Stimulated activated CD8-positive, alpha-beta memory T cell treated with anti-CD3 and anti-CD28 coated beads, Interleukin-15, amount 100 ng/mL, for 4 hours (primary cell): ENCODE measurements at places on chromosomes 4 and X.

GRCh38 chr4:143405075-143405730, 68.5 kb downstream of the GAB1 start:
- no peak for DNase-seq

- no peak for DNase-seq
Measured at GRCh38 chr4:141802333-141802732, 165.9 kb downstream of the IL15 start.

DNA sequence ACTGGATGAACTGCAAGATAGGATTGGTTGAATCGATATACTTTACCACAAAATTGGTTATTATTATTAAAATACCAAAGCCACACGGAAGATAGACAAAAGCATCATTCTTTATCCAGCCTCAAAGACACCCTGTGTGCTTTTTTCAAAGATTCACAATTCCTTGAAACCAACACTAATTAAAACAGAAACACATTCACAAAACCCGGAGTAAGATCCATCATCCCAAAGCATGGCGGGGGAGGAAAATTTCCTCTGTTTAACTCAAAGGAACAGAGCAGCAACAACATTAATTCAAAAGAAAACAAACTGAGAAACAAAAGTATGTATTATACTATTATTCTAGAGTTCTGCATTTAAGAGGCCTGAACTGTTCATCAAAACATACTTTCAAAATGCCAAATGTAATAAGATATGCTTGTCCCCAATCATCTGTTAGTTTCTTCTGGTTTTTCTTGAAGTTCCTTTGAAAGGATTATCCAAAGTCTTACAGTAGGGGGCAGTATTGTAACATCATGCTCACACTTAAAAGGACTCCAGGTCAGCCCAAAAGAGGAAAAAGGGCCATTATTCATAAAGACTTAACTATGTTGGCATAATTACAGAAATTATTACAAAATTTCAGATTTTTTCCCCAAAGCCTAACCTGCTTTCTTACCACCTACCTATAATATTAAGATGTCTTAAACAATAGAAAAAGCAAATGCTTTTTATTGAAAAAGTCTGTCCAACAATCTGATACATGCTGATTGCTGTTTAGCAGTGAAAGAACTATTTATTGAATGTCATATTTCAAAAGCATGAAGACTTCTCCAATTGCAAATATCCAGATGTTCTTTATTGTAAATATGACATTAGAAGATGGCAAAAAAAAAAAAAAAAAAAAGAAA, 168.7 kb downstream of the SCFD2 start:
- no peak for DNase-seq

DNA sequence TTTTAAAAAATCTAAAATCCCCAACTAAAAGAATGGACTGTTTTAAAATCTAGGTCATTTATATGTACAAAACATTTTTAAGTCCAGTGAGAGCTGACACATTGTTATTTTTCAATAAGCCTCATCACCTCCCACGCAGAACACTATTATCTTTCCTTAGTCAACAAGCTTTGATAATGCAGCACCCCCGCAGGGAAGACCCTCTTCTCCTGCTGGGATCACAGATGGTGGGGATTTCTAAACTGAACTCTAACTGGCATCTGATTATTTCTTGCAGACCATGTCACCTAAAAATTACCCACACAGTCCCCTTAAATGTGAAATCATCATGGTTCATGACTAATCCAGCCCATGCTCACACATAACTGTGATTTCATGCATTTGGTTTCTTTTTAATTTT, 11.6 kb downstream of the SYTL4 start:
- DNase-seq = no peak

GRCh38 chr4:100170986-100171385, 19.3 kb downstream of the DDIT4L start:
- no peak for DNase-seq

- DNase-seq = no peak
Measured at GRCh38 chr4:5971078-5971450, 47.2 kb downstream of the C4orf50 start.

DNA sequence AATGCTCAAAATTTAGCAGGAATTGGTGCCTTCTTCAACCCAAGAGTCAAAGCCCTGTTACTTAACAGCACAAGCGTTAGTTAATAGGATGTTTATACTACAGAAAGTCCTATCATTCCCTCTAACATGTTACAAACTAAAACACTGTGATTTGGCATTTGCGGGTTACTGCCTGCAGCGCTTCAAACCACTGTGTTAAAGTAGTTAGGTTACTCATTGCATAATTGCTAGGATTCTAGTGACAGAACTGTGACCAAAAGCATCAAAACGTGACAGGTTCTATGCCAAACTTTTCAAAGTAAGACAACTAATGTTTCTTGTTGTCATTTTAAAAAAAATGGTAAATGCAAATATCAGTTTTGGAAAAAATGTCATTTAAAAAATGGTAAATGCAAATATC, 442.8 kb upstream of the ZFP42 start:
- no peak for DNase-seq

DNA sequence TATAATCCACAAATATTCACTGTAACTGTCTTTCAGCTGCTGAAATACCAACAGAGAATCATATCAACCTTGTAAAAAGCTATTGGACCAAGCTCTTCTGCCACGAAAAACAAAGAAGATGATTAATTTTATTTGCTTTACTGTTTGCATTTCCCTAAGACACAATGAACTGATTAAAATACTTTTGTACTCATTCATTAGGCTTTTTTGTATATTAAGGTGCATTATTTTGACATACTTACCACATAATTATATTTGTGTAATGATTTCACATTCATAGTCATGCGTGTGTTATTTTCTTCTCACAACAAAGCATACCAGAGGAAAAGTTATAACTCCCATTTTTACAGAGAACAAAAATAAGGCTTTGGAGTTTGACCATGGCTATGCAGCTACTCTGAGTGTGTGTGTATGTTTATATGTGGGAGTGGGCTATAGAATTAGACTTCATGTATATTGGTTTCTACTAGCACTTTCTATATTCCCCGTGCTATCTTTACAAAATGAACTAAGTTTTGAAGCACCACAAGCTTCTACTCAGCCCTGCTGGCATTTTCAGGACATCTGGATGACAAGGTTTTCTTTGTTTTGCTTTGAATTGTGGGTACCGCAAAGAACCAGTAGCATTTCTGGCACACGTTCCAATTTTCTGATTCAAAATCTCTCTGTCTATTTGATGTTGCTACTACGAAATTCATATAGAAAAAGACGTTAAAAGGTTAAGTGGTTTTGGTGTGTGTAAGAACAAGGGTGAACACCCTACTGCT, 11.0 kb upstream of the FGF5 start:
- DNase-seq = no peak

GRCh38 chrX:16023790-16024734, 99.3 kb upstream of the GRPR start:
- DNase-seq = no peak

DNA sequence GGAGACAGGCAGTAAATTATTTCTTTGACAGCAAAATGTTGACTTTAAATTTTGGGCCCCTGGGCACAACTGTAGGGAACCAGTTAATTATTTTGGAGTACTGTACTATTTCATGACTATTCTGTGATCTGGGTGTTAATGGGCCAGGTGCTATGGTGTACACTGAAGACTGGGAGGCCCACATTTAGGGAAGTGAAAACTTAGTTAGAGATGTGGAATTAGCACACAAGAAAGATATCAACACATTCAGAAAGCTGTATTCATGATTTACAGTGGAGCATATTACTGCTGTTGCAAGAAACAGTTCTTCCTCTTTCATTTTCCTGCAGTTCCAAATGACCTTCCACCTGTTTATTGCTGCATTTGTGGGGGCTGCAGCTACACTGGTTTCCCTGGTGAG, 12.4 kb downstream of the PLP1 start:
- DNase-seq = no peak

GRCh38 chrX:34218063-34218462, 85.9 kb upstream of the FAM47A start:
- no peak for DNase-seq

GRCh38 chr4:70197842-70198241, 2.3 kb downstream of the ODAM start:
- DNase-seq = no peak

DNA sequence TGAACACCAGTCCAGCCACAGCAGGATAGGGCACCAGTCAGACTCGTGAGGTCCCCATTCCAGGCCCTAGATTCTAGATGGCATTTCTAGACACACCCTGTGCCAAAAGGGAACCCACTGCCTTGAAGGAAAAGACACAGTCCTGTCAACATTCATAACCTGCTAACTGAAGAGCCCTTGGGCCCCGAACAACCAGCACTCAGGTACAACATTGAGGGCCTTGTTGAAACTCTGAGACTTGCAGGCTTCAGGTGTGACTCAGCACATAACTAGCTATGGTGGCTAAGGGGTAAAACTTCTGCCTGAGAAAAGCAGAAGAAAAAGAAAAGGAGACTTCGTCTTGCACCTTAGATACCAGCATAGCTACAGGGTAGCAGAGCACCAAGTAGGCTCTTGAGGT, 252.9 kb upstream of the GRID2 start:
- no peak for DNase-seq

DNA sequence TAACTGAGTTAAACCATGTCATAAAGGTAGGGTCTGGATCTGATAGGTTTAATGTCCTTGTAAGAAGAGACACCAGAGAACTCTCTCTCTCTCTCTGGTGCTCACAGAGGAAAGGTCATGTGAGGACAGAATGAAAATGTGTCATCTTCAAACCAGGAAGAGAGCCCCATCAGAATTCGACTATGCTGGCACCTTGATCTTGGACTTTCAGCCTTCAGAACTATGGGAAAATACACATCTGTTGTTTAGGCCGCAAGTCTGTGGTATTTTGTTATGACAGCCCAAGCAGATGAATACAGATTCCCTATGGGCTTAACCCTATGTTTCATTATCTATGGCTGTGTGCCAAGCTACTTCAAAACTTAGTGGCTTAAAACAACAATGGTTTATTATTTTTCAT, 105.5 kb upstream of the DDIT4L start:
- DNase-seq = no peak
